Tibial nerve (tissue), 4 donors: ENCODE measurements at places on chromosomes 3 and 15. TPM values are rescaled to one million over a fixed set of nuclear protein-coding genes. Genes with fewer than 3 reads are reported as not detected.

GRCh38 chr3:185488465-185488864 is 10.4 kb downstream of the TMEM41A start:
- no peak for DNase-seq

- DNase-seq = no peak
These were observed 367.4 kb downstream of the IL20RB start for GRCh38 chr3:137325170-137325569.

- no peak for DNase-seq
These were observed 265.5 kb upstream of the ROPN1 start for GRCh38 chr3:124257336-124257864.

MELTF gene
- total RNA-seq = 8.8 TPM

PSTPIP1 gene
- total RNA-seq = 13.6 TPM

GRCh38 chr3:19948226-19948591 is 1.3 kb downstream of the RAB5A start:
- DNase-seq = no peak

DNA sequence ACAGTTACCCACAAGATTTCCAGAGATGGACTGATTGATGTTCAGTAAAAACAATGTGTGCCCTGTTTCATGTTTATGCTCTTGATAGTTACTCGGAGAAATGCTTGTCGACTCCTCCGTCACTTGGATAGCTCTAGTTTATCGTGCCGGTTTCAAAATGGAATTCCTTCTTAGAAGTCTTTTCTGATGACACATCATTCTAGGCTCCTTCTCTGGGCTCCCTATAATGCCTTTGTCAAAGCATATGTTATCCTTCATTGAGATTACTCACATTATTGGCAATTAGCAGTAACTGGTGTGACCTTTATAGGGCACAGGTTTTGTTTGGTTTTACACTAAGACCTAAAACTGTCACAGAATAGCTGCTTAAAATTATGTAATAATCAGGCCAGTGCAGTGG is 201.8 kb downstream of the CNTN6 start:
- DNase-seq = no peak
